H4 (cell line): ENCODE measurements at places on chromosomes 5 and 9.

- DNase-seq = peak; percentile 56
Measured at GRCh38 chr5:178793151-178793550, 62.7 kb upstream of the ZNF354A start.

DNA sequence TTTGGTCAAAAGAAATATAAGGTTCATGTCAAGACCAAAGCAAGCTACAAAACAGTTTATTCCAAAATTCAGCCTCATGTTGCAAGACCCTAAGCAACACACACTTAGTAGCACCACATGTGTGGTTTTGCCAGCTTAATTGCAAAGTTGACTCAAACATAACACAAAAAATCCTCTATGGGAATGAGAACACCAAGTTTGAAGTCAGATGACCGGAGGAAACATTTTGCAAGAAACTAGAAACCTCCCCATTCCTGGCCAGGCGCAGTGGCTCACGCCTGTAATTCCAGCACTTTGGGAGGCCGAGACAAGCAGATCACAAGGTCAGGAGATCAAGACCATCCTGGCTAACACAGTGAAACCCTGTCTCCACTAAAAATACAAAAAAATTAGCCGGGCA is 261.8 kb downstream of the EBF1 start:
- no peak for DNase-seq

- no peak for DNase-seq
Measured at GRCh38 chr5:103294906-103295305, 36.3 kb downstream of the MACIR start.

- DNase-seq = no peak
Measured at GRCh38 chr9:127991017-127991756, 10.4 kb upstream of the EEIG1 start.

GRCh38 chr5:120073722-120074121 is 390.4 kb upstream of the PRR16 start:
- no peak for DNase-seq

DNA sequence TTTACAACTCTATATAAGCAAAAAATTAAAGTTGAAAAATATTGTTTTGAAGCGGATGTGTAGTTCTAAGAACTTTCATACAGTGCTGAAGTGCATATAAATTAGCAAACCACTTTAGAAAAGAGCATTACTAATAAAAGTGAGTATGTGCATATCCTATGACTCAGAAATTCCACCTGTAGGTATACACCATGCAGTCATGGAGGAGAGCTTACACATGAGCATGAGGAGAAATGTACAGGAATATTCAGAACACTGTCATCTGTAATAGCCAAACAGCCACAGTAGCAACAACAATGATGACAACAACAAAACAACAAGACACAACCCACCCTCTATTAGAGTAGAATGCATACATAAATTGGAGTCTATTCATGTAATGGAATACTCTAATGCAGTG is 138.2 kb upstream of the ARRDC3 start:
- DNase-seq = no peak

DNA sequence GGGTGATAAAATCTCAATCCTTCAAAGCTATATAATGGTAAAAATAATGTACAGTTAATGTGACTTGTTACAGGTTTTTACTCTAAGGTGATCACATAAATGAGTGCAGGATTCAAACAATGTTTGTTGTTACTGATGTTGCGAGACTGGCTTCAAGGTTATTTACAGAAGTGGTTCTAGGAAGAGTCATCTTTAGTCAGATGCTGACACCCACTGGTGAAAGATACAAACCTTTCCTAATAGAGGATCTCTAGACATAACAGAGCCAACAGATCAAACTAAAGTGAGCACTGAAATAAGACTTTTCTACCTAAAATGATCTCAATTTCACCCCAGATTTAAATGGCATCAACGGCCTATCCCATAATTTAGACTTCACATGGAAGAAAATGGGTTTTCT is 20.2 kb downstream of the ARSB start:
- DNase-seq = peak; percentile 66

DNA sequence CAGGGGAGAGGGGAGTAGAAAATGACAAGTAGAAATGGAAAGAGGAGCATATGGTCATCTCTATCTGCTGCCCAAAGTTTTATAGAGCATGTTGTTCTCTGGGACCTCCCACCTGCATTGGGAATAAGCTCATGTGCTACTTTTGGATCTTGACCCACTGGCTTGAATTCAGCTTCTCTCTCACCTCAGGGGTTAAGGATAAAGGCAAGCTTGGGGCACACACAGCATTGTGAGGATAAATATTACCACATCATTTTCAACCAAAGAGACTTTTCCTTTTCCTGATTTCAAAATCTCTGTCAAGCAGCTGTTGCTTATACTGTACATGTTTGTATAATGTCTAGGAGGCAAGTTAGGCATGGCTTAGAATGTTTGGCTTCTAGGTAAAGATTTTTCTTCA is 16.6 kb downstream of the ATP10B start:
- DNase-seq = no peak

- DNase-seq = no peak
Measured at GRCh38 chr5:13540168-13540750, 404.2 kb downstream of the DNAH5 start.

DNA sequence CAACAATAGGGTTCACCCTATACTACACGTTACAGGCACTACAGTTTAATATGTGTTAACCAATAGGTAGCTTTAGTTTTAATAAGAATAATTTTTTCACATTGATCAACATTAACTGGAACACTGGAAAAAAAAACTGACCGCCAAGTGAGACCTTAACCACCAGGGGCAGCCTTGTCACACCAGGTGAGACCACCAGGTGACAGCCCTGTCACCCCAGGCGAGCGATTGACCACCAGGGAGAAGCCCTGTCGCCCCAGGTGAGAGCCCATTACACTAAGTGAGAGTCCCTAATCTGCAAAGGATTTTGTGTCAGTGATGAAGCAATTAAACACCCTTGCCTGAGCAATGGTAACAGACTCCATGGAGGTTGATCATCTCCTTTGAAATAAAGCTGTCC is 75.4 kb upstream of the SYK start:
- DNase-seq = no peak

DNA sequence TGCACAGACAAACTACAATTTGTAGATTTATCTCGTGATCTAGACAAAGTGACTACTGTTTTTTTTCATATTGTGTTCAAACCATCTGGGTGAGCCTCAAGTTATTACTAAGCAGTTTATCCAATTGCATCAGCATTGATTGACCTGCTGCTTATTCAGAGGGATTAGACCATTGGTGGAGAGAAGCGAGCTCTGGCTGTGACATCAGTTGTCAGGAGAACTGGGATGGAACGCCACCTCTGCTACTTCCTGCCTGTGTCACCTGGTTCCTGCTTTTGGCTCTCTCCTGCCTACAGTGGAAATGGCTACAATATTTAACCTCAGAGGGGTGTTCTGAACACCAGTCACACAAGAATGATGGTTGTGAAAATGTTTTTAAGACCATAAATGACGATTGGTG is 12.1 kb downstream of the NR4A3 start:
- DNase-seq = no peak

DNA sequence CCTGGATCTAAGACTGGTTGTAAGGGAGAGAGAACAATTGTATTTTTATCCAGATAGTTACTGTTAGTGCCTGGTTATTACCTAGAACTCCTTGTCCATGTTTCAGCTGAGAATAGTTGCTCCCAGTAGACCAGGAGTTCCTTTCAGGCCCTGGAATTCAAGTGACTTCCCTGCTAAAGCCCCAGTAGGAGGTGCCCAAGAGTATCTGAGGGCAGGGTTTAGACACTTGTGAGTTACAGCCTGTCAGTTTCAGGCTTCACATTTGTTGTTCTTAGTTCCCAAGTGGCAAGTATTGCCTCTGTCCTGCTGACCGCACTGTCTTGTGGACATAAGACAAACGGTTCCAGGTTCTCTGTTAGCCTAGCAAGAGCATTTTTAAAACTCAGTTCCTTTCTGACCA is 743.9 kb upstream of the SEMA6A start:
- DNase-seq = no peak

GRCh38 chr5:102670224-102670836 is 84.8 kb upstream of the PAM start:
- peak; percentile 19 for DNase-seq

GRCh38 chr5:17995997-17996396 is 361.7 kb downstream of the TAF11L14 start:
- DNase-seq = peak; percentile 23

DNA sequence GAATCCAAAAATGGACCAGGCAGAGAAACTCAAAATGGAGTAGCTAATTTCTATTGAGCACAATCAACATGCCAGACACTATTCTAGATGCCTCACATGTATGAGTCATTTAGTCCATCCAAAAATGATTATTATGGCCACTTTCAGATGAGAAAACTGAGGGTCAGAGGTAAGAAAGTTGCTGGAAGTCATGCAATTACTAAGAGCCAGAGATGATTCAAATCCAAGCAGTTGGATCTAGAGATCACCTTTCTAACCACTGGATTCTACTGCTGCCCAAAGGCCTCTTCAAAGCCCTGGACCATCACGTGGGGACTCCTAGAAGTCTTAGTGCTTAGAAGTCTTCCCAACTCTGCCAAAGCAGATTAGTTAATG is 51.8 kb upstream of the HMHB1 start:
- no peak for DNase-seq

- DNase-seq = peak; percentile 87
Measured at GRCh38 chr9:33024966-33025571, at the start of gene DNAJA1. TSS of gene DNAJA1 (plus strand) at chr9:33025273. CDS start at chr9:33026485, 1,212 bp downstream.

DNA sequence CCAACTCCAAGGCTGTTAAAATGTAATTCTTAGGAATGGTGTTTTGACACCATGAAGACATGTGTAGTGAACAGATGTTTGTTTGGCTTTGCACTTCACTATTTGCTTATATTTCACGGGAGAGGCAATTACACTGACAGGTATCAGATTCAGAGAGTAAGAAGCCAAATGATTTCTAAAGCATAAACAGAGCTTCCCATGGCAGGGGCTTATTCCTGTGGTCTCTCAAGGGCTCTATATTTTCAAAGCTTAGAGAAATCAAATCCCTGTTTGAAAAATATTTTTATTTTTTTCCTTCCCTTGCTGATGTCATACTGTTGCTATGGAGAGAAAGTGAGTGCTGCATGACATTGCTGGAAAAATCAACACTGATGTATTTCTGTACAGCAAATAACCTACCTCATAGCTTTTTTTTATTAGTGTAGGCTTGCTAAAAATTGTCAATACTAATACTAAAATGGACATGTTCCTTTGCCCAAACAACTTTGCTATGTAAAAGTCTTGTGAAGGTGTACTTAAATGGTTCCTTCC is 161.4 kb downstream of the GIN1 start:
- peak; percentile 26 for DNase-seq

GRCh38 chr9:121725008-121725775 is 73.8 kb downstream of the DAB2IP start:
- peak; percentile 45 for DNase-seq

DNA sequence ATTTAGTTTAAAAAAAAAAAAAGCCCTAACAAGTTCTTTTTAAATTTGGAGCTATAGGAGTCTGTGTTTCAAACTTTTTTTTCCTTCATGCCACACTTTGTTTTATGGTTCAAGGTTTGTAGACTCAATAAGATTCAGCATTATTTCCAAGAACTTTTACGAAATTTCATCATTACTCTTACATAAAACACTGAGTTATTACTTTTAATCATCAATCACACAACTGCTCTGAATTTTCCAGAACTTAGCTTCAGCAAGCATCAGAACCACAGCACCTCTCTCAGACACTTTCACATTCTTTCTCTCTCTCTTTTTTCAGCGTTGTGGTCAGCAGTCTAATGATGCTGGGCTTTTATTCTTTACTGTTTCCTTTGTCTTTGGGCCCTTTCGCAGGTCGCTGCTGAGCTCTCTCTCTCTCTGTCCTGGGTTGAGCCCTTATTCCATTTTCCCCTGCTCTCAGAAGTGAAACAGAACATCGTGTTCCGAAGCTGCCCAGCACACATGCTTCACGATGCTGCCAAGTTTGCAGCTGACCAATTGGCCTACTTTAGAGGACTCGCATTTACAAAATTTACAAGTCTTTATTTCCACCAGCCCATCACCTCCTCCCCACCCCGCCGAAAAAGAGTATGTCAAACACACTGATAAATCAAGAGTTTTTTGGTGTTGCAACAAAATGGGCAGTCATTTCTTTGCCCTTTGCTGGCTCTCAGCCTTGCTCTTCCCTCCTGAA is 44.6 kb upstream of the PIK3R1 start:
- no peak for DNase-seq

DNA sequence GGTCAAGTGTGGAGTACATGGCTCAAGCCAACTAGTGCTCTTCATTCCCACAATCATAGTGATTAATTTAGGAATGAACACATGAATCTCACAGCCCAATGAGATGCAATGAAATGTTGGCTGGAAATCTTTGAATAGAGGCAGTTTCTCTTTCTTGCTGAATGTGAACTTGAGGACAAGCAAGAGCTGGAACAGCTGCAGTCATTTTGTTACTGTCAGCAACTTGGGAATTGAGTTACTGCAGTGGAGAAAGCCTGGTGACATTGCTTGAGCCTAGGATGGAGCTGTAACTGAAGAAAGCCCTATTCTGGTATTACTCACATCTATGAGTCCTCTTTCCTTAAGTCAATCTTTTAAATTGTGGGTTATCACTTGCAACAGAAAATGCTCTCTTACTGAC is 62.3 kb downstream of the YIPF5 start:
- DNase-seq = no peak

DNA sequence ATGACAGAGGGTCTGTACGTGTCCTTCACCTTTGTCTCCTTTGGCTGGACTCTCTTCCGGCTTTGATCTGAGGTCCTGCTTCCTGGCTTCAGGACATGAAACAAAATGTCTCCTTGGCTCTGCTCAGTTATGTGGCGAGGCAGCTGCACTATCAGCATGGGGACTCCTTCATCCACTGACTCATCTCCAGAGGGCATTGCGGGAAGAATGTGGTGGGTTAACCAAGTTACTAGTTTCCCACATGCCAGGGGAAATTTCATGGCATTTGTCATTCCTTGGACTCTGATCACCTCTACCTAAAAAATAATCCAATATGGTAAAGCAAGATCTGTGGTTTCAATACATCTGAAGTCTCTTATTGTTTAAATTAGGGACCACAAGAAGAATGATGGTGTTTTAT is 259.7 kb downstream of the MED10 start:
- no peak for DNase-seq

DNA sequence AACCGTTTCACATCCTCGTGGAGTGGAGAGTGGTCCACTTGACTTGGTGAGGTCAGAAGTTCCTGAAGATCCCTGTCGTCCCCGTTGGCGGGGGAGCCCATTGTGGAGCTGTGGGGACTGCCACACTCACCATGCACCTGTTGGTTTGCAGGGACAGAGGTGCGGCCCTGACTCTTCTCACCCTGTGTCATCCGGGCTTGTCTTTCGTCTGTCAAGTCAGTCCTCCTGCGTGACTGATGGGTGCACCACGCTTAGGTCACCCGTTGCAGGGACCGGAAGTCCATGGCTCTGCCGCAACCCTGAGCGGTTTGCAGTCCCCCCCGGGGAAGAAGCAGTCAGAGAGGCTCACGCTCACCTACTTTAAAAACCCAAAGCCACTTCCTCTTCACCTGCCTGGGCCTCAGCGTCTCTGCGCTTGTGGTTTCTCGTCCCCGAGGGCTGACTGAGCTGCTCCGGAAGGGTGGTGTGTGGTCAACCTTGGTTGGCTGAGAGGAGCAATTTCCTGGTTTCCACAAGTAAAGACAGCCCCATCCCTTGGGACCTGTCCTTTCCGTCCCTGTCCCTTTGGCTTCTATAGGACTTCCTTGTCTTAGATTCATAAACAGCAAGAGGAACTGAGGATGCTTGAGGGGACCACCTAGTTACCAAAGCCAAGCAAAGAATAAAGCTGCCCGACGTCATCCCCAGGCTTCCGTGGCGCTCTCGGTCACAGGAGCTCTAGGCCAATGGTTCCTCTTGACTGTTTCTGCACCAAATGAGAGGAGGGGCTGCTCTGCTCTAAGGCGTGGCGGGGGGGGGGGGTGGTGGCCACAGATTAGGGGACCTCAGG is 53.2 kb downstream of the USP20 start:
- no peak for DNase-seq
